HL-60 (cell line): ENCODE measurements at places on chromosomes 5 and 9.

- DNase-seq = no peak
Measured at GRCh38 chr5:17154211-17154996, 63.0 kb upstream of the BASP1 start.

GRCh38 chr9:84239343-84239742 lies 101.2 kb downstream of the SLC28A3 start:
- no peak for DNase-seq

- DNase-seq = no peak
Measured at GRCh38 chr5:125440905-125441304, 694.5 kb upstream of the ZNF608 start.

DNA sequence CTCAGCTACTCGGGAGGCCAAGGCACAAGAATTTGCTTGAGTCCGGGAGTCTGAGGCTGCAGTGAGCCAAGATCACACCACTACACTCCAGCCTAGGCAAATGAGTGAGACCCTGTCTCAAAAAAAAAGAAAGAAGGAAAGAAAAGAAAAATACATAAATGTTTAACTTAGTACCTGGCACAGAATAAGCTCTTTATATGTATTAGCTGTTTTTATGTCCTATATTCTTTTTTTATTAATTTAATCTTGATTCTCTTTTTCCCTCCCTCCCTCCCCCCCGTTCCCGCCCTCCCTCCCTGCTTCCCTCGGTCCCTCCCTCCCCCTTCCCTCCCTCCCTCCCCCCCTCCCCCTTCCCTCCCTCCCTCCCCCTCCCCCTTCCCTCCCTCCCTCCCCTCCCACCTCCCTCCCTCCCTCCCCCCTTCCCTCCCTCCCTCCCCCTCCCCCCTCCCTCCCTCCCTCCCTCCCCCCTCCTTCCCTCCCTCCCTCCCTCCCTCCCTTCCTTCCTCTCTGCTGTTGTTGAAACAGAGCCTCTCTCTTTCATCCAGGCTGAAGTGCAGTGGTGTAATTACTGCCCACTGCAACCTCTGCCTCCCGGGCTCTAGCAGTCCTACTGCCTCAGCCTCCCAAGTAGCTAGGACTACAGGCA lies 135.8 kb upstream of the GRHPR start:
- DNase-seq = no peak

GRCh38 chr9:131019388-131020239 lies 10.6 kb downstream of the LAMC3 start:
- DNase-seq = no peak

GRCh38 chr9:20872340-20872977 lies 159.0 kb downstream of the HACD4 start:
- no peak for DNase-seq

DNA sequence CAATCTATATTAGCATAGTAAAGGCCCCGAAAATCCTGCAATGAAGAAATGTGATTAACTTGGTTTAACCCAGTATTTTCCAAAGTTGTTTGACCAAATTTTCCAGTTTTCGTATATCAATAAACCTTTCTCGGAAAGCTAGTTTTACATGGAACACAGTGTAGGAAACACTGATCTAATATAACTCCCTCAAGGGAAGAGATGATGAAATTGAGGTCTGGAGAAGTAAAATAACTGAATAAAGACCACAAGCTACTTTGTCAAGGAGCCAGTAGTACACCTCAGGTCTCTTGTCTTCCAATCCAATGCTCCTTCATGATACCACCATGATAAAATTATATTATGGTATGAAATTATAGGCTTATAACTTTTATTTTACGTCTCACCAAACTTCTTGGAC lies 118.1 kb upstream of the TARS1 start:
- no peak for DNase-seq

GRCh38 chr5:37005946-37006540 lies 129.5 kb downstream of the NIPBL start:
- DNase-seq = no peak

DNA sequence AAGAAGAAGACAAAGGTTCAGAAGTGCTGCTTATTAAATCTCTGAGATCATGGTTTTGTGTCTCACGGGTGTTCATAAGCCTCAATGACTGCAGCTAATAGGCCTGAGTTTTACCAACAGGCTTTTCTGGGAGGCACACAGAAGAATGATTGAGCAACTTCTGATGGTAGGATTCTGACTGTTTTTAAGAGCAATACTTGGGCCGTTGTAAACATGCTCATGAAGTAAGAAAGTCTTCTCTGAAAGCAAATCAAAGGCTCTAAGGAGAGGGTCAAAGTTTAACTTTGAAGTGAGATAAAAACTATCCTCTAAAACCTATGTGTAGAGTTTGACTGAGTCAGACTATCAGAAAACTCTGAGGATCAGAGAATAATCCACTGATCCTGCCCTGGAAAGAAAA lies 390.9 kb upstream of the DAB2 start:
- DNase-seq = no peak

DNA sequence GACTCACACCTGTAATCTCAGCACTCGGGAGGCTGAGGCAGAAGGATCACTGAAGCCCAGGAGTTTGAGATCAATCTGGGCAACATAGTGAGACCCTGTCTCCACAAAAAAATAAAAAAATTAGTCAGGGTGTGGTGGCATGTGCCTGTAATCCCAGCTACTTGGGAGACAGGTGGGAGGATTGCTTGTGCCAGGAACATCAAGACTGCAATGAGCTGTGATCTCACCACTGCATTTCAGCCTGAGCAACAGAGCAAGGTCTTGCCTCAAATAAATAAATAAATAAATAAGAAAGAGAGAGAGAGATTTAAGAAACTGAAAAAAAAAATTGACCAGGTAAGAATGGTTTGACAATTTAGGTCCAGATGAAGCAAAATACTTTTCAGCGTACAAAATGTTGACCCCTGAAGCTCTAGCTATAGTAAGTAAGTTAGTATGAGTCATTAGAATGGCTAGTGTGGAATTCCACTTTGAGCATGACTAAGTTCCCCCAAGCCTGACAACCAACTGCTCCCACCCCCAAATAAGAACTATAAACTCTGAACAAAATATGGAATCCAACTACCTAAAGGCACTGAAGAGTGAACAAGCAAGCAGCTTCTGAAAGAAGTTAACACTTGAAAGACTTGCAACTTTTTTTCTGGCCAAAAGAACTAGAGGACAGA lies 217.8 kb upstream of the TLE4 start:
- DNase-seq = no peak

GRCh38 chr5:158458086-158458485 lies 599.1 kb upstream of the CLINT1 start:
- no peak for DNase-seq

GRCh38 chr5:96147866-96148265 lies 186.2 kb upstream of the ELL2 start:
- no peak for DNase-seq

DNA sequence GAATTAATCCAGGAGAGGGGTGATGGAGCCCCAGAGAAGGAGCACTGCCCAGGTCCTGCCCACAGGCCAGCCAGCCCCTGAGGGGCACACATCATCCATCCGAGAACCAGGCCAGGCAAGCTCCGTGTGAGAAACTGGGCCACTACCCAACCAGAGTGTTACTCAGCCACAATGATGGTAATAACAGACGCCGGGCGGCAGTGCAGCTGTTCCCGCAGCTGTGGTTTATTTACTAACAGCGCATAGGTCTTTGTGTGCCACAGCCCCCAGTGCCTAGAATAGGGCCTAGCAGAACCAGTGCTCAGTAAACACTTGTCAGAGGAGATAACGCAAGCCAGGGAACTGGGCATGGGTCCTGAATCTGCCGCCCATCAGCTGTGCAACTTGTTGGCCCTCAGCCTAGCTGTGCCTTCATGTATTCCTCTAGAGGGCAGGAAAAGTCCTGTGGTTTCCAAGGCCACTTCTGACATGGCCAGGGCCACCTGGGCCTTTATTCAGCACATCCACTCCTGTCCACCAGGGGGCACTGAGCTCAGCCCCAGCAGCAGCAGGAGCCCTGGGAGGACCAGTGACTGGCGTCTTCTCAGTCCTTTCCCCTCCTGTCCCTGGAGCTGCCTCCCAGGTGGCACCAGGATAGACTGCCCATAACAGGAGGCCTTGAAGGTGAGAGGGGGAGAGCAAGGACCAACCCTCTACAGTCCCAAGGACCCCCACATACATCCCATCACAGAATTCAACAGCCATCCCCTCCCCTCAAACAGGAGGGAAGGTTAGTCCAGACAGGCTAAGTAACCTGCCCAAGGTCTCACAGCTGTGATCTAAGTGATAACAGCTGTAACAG lies 2.1 kb downstream of the MXD3 start:
- no peak for DNase-seq

DNA sequence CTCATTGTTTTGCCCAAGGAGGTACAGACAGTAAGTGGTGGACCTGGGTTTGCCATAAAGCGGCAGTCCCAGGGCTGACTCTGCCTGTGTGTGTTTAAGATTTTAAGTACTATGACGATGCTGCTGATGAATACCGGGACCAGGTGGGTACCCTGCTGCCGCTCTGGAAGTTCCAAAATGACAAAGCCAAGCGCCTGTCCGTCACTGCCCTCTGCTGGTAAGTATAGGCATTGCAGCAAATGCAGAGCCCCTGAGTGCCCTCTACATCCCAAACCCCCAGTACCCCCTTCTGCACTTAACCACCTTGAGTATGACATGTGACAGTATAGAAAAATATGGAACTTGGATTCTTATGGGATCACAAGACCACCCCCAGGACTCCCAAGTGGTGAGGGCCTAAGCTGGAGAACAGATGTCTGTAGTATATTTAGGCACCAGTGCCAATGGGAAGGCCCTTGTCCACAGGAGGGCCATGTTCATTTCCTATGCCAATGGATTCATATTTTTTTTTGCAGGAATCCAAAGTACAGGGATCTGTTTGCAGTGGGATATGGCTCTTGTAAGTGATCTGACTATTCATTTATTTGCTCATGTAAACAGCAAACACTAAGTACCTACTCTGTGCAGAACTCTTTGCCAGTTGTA lies 22.0 kb downstream of the ENHO start:
- peak; percentile 28 for DNase-seq

DNA sequence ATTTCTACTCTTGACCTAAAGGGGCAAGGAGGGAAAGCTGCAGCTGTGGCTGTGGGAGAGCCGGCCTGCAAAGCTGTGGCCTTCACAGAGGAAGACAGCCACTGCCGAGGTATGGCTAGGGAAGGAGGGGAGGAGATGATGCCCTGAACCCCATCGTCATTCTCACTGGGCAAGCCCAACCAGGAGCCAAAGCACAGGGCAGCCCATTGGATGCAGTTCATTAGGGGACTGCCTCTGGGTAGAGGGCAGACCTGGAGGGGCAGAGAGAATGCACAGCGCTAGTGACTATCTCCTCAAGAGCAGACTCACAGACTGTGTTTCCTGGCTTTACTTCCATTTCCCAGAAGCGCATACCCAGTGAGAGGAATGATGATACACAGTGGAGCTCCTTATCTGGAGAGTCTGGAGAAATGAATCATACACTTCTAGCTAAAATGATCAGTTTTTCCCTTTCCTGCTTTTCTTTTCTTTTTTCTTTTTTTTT lies 47.2 kb upstream of the TTC23L start:
- DNase-seq = no peak

GRCh38 chr5:151414536-151414935 lies 32.9 kb upstream of the SLC36A1 start:
- no peak for DNase-seq

GRCh38 chr9:133276923-133277322 lies 1.9 kb upstream of the ABO start:
- DNase-seq = no peak

GRCh38 chr5:141135030-141135717 lies at the start of gene PCDHB5:
PCDHB5 (plus strand) TSS chr5:141135206; CDS start chr5:141135435, 229 bp downstream.
- DNase-seq = no peak

- no peak for DNase-seq
Measured at GRCh38 chr5:39717176-39717897, 292.6 kb upstream of the DAB2 start.

DNA sequence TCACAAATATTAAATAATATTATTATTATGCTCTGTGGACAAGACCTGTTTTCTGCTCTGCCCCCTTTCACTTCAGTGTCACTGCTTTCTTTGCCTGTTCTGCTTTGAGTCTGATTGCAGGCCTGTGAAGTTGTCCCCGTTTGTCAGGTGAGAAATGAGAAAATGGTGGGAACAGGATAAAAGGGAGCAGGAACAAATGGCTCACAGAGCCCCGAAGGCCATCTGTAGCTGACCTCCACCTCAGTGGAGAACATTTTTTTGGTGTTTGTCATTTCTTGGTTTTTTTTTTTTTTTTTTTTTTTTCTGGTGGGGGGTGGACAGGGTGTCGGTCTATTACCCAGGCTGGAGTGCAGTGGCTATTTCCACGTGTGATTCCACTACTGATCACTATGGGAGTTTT lies 13.2 kb upstream of the S100Z start:
- DNase-seq = no peak

DNA sequence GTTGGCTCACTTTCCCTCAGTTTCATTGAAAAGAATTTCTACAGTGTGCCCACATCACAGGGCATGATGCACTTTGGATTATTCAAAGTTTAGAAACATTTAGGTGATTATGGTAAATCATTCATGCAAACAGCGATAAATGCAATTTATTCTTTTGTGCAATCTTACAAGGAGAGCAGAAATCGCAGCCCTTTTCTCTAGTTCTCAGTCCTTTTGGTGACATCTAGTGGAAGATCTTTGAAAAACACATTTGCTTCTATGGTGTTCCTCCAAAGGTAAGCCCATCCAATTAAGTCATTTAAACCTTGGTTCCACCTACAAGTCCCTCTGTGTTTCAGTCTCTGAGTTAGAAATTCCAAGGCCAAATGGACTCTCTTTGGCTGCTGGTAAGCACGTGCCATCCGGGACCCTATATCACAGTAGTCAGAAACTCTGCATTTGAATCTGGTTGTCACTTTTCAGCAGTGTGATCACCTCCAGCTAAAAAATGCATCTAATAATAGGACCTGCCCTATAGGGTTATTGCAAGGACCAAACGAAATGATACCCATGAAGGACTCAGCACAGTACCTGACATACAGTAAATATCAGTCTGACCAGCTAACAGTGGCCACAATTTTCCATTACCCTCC lies 66.4 kb downstream of the MACROH2A1 start:
- DNase-seq = no peak

- DNase-seq = no peak
Measured at GRCh38 chr9:82549174-82549821, 513.6 kb downstream of the RASEF start.

DNA sequence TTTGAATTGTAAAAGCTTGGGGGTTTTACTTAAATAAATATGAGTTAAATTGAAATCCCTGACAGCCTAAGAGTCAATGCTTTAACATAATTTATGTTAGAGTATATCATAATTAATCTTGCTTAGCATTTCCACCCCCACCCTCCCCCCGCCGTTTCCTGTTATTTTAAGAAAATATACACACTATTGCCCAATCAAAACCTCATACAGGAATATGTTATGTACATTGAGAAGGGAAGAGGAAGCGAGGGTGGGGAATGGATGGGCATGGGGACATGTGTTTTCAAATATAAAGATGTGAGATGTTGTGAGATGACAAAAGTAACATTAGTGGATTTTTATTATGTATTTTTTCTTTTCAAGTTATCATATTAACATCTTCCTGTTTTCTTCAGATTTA lies 561.1 kb upstream of the MEF2C start:
- peak; percentile 1 for DNase-seq

- DNase-seq = no peak
Measured at GRCh38 chr9:98538203-98538602, 170.5 kb downstream of the GABBR2 start.

- DNase-seq = no peak
Measured at GRCh38 chr9:124358631-124359030, 56.6 kb downstream of the PSMB7 start.

GRCh38 chr9:100637787-100638186 lies 59.9 kb downstream of the CAVIN4 start:
- DNase-seq = no peak
